HL-60 (cell line): ENCODE measurements at places on chromosomes 1 and 21.

DNA sequence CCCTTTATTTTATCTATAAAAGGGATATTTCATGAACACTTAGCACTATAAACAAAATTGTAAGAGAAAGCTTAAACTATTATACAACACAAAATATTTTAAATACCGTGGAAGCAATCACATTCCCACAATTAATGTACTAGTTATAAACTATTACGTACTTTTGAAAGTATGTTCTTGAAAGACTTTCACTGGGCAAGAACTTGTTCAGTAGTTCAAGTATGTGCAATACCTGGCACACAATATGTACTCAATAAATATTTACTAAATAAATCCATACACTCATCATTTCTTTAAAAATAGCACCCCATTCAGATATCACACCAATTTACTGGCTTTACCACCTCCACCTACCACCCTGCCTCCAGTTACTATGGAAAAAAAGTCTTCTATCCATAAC, 12.6 kb upstream of the FMO2 start:
- DNase-seq: no peak

- DNase-seq: no peak
Observed at GRCh38 chr1:187491082-187491720, 662.5 kb downstream of the PLA2G4A start.

- no peak for DNase-seq
Observed at GRCh38 chr1:211326528-211327345, at the start of gene TRAF5. TSS of gene TRAF5 (plus strand) at chr1:211326833. CDS start at chr1:211353240, 26,407 bp downstream.

DNA sequence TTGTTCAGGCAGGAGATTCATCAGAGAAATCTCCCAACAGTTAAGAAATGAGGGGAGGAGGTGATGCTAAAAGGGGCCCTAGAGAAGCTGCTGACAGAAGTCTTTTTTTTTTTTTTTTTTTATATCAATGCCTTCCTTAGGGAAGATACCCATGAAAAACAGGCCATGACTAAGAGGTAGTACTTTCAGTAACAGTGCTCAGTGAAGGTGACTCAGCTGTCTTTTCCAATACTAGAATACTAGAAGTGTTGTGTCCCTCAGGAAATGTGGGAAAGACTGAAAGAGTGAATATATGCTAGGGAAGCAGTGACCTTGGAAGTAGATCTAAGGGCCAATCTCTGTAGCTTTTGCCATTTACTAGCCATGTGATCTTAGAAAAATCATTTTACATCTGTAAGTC, 52.4 kb upstream of the SLFNL1 start:
- no peak for DNase-seq

DNA sequence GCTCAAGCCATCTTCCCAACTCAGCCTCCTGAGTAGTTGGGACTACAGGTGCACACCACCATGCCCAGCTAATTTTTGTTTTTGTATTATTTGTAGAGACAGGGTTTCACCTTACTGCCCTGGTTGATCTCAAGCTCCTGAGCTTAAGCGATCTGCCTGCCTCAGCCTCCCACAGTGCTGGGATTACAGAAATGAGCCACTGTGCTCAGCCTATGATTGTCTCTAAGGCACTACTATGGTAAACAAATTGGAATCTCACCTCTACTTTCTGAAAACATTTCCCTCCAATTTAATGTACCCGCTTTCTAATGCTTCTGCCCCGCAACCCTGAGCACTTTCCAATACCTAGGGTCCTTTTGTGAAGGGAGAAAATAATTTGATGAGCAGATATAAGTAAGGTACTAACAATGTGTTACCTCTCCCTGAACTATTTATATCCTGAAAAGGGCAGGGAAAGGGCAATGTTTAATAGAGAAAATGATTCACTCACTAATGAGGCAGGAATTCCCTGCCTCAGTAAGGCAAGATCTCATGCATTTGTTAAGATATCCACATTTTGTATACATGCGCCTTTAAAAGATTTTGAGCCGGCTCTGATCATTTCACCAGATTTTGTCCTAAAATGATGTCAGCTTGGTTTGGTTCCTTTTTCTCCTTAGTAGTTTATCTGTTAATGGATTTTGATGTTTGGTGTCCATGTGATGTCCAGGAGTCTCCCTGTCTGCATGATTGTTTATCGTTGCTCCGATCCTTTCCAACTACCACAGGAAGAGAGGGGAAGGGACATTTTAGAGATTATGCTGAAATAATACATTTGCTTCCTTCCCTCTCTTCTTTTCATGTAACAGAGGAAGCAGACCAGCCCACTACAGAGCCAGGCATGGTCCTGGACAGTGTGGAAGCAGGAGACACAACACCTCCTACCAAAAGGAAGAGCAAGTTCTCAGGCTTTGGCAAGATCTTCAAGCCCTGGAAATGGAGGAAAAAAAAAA, 47.3 kb upstream of the RCC1 start:
- no peak for DNase-seq

DNA sequence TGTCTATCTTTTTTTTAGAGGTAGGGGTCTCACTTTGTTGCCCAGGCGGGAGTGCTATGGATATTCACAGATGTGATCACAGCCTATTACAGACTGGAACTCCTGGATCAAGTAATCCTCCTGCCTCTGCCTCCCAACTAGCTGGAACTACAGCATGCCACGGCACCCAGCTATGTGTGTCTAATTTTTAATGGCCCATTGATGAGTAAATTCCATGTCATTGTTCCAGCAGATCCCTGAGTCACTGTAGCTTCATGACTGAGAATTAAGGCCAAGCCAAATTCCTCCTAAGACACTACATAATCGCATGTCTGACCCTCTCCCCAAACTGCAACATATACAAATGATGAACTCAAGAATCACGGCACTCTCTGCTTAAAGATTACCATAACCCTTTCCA, 84.2 kb upstream of the RGS2 start:
- DNase-seq: no peak
